ENCODE measurements at places on chromosomes 12 and 14.

GRCh38 chr14:46661728-46662127 is 10.1 kb upstream of the RPL10L start:
- DNase-seq = no peak

DNA sequence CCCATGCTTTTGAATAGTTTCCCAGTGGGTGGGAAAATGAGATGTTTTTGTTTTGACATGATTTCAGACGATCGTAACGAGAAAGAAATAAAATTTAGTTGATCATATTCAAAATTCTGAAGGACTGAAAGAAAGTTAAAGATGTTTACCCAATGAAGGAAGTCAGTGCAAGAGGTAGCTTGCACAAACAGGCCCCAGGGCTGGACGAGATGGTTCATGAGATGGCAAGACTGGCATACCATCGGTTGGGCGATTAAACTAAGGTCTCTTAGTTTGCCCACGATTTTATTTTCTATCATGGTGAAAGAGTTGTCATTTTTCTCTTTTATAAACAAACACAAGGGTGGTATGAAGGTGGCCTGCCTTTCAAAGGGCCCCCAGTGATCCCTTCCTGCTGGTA is 124.5 kb upstream of the TBX5 start:
- no peak for DNase-seq

- no peak for DNase-seq
Measured at GRCh38 chr14:79298373-79298772, 912.9 kb downstream of the DIO2 start.

DNA sequence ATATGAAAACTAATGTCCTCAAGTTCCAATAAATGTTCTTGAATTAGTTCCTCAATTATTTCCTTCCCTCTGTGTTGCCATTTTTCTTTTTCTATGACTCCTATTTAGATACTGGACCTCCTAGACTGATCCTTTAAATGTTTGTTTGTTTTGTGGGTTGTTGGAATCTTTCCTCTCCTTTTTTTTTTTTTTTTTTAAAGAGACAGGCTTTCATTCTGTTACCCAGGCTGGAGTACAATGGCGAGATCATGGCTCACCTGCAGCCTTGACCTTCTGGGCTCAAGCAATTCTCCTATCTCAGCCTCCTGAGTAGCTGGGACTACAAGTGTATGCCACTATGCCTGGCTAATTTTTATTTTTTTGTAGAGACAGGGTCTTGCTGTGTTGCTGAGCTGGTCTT is 9.6 kb downstream of the PRKAG1 start:
- peak; percentile 26 for DNase-seq

DNA sequence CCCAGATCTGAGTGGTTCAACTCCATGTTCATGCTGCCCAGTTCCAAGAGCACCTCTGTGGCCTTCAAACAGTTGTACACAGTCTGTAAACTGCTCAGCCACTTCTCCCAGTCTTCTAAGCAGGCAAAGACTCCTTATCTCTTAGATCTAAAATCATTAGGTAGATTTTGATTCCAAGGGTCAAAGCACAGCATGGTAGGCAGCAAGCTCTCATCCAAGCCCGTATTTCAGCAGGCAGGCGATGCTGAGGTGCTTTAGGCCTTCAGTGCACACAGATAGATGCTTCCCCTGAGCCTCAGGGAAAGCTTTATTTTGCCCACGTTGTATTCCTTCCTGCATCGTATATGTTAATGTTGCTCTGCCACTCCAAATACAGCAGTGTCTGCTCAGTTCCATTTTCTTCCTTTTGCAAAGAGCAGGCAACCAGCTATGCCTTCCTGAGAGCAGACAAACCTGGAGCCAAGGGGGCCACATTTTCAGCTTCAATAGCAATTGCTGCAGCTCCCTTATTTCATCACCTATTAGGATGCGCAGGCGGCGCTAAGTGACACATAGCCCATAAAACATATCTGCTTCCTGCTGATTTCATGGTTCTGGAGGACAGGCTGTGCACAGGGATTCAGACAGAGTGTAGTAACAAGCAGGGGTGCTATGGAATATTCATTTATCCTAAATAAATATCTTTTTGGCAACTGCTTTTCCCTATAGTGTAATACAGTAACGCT is 67.5 kb downstream of the ETV6 start:
- peak; percentile 68 for DNase-seq

GRCh38 chr14:90758959-90759358 is 57.3 kb downstream of the TTC7B start:
- peak; percentile 75 for DNase-seq

DNA sequence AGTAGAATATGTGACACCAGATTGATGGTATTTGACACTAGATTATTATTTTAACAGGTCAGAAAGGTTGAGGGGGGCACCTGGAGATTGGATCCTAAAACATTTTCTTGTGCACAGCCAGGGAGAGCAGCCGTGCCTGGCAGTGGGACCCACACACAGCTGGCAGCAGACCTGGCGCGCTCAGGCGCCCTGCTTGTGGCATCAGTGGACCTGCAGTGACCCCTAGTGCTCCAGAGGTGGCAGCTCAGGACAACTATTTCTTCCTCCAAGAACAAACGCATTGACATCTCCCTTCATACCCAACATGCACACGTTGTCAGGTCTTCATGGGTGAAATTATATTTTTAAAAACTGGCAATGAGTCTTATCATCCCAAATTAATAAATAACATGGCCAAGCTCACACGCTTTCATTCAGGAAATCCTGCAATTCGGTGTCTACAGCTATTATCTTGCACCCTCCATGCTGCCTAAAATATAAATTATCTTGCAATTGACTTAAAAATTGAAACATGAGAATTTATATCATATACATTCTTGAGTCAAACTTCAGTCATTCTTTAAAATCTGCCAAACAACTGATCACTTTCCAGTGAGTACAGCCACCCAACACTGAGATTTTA is 7.7 kb upstream of the TMEM132D start:
- DNase-seq = no peak

GRCh38 chr12:61750604-61751003 is 509.6 kb upstream of the USP15 start:
- DNase-seq = no peak

- DNase-seq = peak; percentile 81
Measured at GRCh38 chr14:52073251-52073650, 4.4 kb upstream of the NID2 start.

GRCh38 chr14:102178806-102179205 is 39.1 kb downstream of the WDR20 start:
- DNase-seq = no peak

Data from EH (cell line).